T-cell (primary cell): ENCODE measurements at places on chromosomes 2 and 18.

GRCh38 chr2:112343827-112344585, 68.6 kb downstream of the ZC3H6 start:
- no peak for DNase-seq

DNA sequence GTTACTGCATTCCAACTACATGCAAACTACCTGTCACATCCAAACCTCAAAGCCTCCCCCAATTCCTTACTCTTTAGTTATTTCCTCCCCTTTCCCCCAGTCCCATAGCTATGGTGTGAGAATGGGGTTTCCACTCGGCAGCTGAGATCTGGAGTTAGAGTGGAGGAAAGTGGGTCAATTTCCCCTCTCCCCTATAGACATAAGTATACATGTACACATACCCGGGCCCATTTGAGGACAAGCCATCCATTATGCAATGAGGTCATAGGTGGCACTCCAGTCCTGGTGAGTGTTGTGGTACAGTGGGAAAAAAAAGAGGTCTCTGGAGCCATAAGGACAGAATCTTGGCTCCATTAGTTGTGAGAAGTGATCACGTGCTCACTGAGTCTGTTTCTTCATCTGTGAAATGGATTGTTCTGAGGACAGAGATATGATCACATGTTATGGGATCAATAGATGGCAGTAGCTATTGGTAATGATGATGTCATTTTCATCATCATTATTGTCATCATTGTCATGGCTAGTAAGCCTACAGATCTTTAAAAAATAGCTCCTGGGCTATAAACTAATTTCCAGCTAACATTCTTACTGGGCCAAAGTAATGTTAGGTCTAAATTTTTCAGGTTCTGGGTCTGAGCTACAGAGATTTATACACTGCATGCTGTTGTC, 119.0 kb downstream of the BCL2L11 start:
- no peak for DNase-seq

- no peak for DNase-seq
Measured at GRCh38 chr2:159755788-159756187, 42.2 kb downstream of the CD302 start.

- DNase-seq, result no peak
Measured at GRCh38 chr18:31509571-31509970, 11.6 kb downstream of the DSG2 start.

GRCh38 chr18:49663899-49664890, 102.3 kb downstream of the LIPG start:
- no peak for DNase-seq

GRCh38 chr2:102544182-102544581, 71.2 kb downstream of the SLC9A4 start:
- DNase-seq, result no peak
